H4 (cell line): ENCODE measurements at places on chromosomes 6 and 20. TPM values are rescaled to one million over a fixed set of nuclear protein-coding genes. Genes with fewer than 3 reads are reported as not detected.

- peak; percentile 9 for DNase-seq
Measured at GRCh38 chr6:159104163-159104925, 59.6 kb upstream of the TAGAP start.

GRCh38 chr20:63808964-63809674 is 21.9 kb downstream of the ZBTB46 start:
- no peak for DNase-seq

DNA sequence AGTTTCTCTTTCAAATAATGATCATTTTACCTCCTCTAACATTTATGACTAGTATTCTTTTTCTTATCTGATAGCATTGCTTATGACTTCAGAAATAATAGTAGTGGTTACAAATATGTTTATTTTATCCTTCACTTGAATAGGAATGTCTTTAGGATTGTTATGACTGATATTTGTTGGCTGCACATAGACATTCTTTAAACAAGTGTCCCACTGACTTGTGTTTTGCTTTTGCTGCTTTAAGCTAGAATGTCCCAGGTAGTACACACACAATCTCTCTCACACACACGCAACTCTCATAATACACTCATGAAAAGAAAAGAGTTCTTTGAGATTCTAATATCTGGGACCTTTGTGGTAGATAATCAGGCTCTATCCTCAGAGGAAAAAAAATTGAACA is 21.6 kb downstream of the KIAA1586 start:
- no peak for DNase-seq

- DNase-seq, result no peak
Measured at GRCh38 chr20:25007491-25008305, 15.1 kb upstream of the APMAP start.

Gene CAGE1
- total RNA-seq, result not detected in 2 replicates

DNA sequence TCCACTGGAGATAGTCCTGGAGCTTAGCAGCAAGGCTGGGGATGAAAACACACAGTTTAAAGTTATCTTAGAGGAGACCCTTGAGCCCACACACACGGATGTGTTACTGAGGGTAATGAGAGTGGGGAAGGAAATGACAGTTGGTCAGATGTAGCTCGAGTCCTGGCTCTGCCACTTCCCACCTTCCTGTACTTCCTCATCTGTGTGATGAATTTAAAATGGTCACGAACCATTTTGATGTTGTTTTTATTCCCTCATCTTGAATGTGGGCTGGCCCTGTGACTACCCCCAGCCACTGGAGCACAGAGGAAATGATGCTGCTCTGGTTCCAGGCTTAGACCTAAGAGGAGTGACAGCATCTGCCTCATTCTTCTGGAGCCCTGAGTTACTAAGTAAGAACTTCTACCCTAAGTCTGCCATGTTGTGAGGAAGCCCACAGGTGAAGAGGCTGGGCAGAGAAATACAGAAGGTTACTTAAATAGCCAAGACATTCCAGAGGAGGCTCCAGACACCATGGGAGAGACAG is 141.2 kb downstream of the NRN1 start:
- DNase-seq, result no peak

DNA sequence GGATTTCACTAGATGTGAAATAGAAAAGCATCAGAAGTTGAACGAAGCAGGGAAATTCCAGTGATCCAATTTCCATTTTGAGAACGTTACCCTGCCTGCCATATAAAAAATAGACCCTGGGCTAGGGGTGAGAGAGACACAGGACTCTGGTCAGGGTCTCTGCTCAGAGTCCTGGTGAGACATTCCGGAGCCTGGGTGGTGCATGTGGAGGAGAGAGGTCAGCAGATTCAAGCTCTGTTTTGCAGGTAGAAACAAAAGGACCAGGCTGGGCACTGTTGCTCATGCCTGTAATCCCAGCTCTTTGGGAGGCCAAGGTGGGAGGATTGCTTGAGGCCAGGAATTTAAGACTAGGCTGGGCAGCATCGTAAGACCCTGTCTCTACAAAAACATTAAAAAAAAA is 17.9 kb downstream of the PKIG start:
- no peak for DNase-seq

Gene BMP5
- total RNA-seq, result 0.37 and 1.2 TPM in 2 replicates

DNA sequence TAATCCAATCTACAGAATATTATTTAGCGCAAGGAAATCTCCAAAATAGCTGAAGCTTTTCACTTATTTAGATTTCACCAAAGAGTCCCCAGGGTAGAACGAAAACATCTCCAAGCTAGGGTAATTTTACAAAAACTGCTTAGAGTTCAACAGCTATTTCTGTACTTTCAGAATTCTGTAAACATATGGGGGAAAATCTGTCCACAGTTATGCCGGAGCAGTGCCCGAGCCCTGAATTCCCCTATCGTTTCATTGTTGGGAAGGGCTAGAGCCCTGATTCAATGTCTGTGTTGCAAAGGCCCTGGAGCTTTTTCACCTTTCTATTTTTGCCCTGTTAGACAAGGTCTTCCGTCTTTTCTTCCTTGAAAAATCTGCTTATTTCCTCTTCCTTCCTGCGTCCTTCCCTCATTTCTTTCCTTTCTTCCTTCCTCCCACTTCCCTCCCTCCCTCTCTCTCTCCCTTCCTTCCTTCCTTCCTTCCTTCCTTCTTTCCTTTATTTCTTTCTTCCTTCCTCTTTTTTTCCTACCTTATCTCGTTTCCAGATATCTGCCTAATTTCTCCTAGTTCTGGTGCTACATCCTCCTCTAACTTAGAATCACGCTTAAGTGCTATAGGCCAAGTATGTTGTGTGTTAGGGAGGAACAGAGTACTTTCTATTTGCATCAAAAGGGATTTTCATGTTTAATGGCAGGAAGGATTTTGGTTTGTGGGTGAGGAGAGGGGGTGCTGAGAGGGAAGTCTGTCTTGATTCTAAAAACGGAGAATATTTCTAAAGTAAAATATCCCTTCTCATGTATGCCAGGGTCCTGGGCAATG is 122.5 kb upstream of the BMP2 start:
- DNase-seq, result no peak

DNA sequence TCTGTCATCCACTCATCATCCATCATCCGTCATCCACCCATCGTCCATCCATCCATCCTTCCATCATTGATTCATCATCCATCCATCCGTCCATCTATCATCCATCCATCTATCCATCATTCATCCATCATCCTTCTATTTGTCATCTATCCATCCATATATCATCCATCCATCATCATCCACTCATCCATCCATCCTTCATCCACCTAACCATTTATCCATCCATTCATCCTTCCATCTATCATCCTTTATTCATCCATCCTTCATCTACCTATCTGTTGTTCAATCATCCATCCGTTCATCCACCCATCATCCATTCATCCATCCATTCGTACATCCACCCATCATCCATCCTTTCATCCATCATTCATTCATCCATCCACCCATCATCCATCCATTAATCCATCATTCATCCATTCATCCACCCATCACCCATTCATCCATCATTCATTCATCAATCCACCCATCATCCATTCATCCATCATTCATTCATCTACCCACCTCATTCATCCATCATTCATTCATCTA is 266.4 kb downstream of the CDH4 start:
- DNase-seq, result no peak

Gene TMEM30A
- total RNA-seq, result 132 and 152 TPM in 2 replicates
